Stimulated activated CD4-positive, alpha-beta T cell treated with anti-CD3 and anti-CD28 coated beads, TNF-alpha, amount 100 ng/mL, for 1 hour (primary cell): ENCODE measurements at places on chromosomes 2 and 18.

DNA sequence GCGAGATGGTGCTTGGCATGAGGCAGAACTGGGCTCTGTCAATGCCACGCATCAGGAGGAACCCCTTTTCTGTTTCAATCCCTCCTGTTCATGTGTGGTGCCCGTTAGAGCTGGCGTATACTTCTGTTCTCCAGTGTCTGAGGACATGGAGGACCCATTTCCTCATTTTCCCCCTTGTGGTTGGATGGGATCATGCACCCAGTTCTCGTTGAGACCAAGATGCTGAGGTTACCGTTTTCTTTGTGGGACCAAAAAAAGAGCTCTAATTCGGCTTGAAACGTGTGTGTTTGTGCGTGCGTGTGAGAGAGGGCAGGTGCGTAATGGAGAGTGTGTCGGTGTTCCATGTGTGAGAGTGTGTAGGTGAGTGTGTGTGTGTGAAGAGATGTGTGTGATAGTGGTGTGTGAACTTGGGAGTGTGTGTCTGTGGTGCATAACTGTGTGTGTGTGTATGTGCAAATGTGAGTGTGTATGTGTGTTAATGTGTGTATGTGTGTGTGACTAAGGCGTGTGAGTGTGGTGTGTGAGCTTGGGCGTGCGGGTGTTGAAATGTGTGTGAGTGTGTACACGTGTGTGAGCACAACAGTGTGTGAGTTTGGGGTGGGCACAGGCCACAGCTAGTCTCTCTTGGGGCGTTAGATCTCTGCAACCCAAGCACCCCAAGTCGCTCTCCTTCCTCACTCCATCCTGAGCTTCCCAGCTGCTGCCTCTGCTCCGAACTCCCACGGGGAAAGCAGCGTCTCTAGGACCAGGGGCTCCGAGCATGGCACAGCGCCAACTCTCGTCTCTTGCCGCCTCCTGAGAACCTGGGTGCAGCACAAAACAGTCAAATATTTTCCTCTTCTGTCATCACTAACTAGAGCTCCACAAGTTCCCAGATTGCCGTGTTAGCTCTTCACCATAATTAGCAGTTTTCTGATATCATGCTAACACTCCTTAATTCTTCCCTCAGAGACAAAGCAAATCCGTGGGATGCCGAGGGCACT is 75.8 kb downstream of the LONRF2 start:
- no peak for DNase-seq

GRCh38 chr2:37154785-37155184 is 2.0 kb downstream of the EIF2AK2 start:
- no peak for DNase-seq

GRCh38 chr18:63216516-63217311 is 102.9 kb downstream of the BCL2 start:
- DNase-seq = no peak

DNA sequence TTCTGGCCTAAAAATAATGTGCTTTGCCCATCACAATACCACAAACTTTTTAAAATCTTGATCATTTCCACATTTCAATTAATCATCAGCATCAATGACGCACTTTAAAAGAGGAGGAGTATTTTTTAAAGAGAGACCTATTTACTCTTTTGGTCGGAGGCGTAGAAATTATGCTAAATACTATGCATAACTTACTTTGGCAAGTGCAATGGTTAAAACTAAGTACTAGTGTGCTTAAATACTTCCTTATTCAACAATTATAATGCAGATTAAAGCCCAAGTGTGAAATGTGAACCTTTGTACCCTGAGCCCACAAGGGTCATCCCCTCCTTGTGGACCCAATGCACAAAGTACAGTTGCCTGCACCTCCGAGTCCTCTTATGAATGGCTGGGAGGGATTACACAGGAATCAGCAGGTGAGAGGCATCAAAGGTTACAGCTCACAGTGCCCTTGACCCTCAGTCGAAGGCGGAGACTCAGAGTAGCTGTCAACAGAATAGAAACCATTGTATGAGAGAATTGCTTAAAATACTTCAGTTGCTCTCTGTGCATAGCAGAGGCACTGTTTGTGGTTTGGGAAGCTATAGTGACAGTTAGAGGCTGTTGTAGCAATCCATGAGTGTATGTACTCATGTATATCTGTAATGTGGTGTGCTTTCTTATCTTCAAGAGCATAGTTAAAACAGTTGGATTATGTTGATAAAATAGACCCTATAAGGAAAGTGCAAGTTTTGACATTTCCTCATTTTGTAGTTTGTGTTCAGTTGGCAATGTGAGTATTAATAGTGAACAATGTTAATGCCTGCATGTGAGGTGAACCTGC is 151.7 kb upstream of the ITGA4 start:
- no peak for DNase-seq

- no peak for DNase-seq
Measured at GRCh38 chr2:60507211-60507965, 46.1 kb downstream of the BCL11A start.

DNA sequence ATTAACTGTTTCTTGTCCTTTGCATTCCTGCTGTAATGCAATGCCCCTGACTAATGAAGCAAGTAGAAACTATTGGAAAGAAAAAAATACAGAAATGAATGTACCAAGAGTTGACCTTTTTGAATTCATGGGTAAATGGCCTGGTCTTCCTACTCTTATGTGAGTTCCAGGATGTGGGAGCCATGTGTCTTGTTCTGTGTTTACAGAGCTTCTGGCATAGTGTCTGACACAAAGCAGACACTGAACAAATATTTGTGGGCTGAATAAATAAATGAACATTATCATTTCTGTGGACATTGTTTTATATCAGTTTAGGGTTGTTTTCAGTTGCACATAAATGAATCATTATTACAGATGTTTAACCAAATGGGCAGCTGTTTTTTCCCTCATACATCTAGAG is 155.5 kb downstream of the CD8B2 start:
- DNase-seq = no peak

- no peak for DNase-seq
Measured at GRCh38 chr2:132037527-132038178, 124.1 kb downstream of the ANKRD30BL start.

- DNase-seq = no peak
Measured at GRCh38 chr18:50832754-50833153, 12.9 kb upstream of the MRO start.

DNA sequence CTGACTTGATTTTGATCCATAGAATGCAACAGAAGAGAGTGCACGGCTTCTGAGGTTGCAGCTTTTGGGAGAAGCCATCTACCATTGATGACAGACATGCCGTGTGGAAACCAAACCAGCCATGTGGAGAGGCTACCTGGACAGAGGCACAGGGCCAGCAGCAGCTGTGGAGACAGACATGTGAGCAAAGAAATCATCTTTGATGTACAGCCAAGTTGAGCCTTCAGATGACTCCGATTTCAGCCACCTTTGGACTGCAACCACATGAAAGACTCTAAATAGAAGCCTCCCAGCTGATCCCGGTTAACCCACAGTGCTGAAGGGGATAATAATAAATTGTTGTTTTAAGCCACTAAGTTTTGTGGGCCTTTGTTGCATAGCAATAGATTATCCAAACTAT is 54.2 kb downstream of the TSN start:
- no peak for DNase-seq

GRCh38 chr2:173673640-173674039 is 291.5 kb downstream of the SP3 start:
- DNase-seq = no peak

- no peak for DNase-seq
Measured at GRCh38 chr2:240645801-240646175, 20.5 kb downstream of the GPR35 start.

GRCh38 chr2:177537636-177538035 is 145.1 kb downstream of the AGPS start:
- no peak for DNase-seq

- no peak for DNase-seq
Measured at GRCh38 chr2:31999438-31999837, 11.4 kb downstream of the MEMO1 start.

- no peak for DNase-seq
Measured at GRCh38 chr2:156321243-156321904, 11.1 kb downstream of the NR4A2 start.

DNA sequence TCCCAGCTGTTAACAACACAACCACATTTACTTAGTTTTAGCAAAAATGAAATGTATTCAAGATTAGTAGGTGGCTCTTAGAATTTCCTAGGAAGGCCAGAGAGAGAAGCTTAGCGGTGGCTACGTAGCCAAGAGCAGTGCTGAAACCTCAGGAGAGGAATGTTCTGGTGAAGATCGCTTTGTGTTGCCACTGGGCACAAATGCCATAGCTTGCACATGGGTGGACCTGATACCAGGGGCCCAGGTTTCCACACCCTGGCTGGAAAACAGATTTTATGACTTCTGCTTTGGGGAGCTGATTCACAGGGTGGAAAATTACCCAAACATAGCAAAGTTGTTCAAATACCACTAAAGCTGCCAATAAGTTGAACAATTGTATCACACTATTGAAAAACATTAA is 43.4 kb downstream of the THUMPD2 start:
- DNase-seq = no peak

GRCh38 chr2:134375935-134376334 is 122.1 kb downstream of the MGAT5 start:
- no peak for DNase-seq

GRCh38 chr2:98824256-98825019 is 93.5 kb upstream of the MGAT4A start:
- no peak for DNase-seq

GRCh38 chr2:43183743-43184142 is 42.7 kb downstream of the ZFP36L2 start:
- no peak for DNase-seq

GRCh38 chr2:57516698-57517340 is 529.8 kb upstream of the VRK2 start:
- no peak for DNase-seq

DNA sequence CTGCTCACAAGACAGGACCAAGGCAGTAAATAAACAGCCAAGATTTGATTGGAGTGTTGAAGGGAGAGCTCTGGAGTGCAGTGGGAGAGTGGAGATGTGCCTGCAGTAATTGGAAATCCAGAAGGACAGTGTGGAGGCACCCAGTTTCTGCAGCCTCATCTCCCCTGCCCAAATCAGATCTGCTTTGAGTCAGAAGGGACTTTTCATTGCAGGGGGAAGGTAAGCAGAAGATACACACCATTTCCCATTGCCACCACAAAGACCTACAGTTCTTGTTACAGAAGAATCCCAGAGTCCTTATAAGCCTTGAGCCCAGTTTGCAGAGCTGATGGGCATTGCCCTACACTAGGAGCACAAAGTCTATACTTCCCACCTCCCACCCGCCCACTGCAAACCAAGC is 27.2 kb upstream of the GCFC2 start:
- DNase-seq = no peak

- no peak for DNase-seq
Measured at GRCh38 chr18:74013955-74014354, 133.7 kb downstream of the FBXO15 start.

DNA sequence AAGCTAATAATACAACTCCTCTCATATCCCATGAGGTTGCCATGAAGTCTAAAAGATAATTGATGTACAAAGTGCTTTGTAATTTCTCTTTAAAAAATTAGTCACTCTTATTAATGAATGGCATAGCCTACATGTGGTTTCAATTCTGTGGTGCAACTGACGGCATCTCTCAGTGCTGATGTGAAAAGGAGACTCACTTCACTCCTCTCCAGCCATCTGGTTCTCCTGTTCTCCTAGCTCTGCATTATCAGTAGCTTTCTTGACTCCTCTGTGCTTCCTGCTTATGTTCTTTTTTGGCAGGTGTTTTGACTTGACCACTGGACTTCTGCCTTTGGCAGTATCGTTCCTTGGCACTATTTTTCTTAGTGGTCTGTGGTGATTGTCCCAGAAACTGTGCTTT is 134.9 kb upstream of the ZFP36L2 start:
- no peak for DNase-seq

DNA sequence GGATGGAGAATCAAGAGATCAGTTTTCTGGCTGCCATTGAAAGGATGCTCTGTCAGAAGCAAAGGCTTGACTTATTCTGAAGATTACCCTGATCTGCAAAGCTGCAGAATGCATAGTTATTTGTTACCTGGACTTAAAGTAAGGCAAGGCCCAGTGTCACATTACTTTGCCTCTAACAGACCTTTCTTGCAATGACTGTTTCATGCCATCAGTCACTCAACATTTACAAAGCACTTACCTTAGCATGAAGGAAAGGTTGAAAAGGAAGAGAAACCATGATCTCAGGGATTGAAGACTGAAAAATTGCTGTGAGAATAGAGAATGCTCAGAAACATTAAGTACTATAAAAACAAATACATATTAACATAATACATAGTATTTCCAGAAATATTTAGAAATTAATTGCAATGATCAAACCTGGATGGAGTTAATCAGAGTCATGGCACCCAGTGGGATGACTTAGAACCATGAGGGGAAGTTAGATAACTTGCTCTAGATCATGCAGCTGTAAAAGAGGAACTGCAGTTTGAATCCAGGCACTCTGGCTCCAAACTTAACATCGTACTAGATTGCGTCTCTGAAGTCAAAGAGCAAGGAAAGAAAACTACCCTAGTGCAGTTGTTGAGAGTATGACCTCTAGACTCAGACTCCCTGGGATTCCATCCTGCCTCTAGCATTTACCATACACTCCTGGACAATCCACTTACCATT is 26.5 kb upstream of the FAM117B start:
- no peak for DNase-seq

DNA sequence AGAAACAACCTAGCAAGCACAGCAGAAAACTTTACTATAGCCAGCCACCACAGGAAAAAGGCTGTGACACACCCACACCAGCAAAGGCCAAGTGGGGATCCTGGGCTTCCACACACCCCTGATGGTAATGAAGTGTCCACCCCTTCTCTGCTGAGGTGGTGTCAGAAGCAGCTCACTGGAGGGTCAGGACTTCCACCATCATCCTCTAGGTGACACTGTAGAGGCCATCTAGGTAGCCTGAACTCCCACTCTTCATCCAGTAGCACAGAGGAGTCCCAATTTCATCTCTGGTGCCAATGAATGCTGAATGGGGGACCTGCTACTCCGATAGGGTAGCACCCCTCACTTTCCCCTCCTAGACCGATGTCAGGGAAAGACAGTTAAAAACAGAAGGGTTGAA is 1544.4 kb downstream of the LRP1B start:
- DNase-seq = no peak

- no peak for DNase-seq
Measured at GRCh38 chr2:33412920-33413319, 63.5 kb upstream of the RASGRP3 start.

DNA sequence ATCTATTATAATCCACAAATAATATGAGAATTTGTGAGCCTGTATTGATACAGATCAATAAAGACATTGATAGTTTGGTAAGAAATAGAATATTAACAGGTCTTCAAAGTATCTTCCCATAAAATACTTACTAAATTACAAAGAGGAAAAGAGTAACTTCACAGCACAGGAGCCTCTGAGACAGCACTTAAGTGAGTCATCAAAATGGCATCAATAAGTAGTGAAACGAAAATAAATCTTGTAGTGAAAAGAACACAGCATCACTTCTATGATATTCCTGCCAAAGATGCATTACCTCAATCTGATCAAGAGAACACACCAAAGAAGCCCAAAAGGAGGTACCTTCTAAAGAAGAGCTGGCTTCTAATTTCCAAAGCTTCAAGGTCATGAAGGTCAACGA is 116.4 kb downstream of the CBLN2 start:
- no peak for DNase-seq

- DNase-seq = no peak
Measured at GRCh38 chr2:40283111-40283909, 168.6 kb downstream of the SLC8A1 start.

GRCh38 chr2:101951296-101951695 is 40.5 kb upstream of the IL1R2 start:
- no peak for DNase-seq

GRCh38 chr2:240892356-240892755 is 3.6 kb downstream of the MAB21L4 start:
- DNase-seq = no peak
